Endothelial cell (in vitro differentiated cells): ENCODE measurements at places on chromosomes 4 and X. TPM values are rescaled to one million over a fixed set of nuclear protein-coding genes. Genes with fewer than 3 reads are reported as not detected.

DNA sequence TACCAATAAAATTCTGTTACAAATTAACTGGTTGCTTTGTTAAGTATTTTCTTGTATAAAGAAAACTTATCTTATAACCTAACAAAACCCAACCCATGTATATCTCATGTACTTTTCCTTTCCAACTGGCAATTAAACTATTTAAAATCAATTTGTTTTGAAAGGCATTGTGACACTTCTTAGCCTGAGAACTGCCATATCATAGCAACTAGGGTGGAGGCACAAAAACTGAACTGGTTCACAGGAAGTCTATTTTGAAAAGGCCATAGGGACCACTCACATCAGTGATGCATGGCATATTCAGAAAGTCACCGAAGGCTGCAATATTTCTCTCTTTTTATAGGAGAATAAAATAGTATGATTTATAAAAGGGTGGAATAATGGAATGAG is 40.5 kb upstream of the ARSJ start:
- no peaks in the 10 kb centered on the region for H3K27me3 ChIP-seq
- no peak overlapping the region for H3K27ac ChIP-seq
- H3K36me3 ChIP-seq: no peaks in the 10 kb centered on the region
- H3K4me1 ChIP-seq: no peaks in the 10 kb centered on the region
- H3K4me3 ChIP-seq: no peak overlapping the region

The KLHL4 gene
- 80.9 TPM for total RNA-seq

- H3K4me1 ChIP-seq: no peaks in the 10 kb centered on the region
- no peak overlapping the region for H3K4me3 ChIP-seq
- peaks cover 1% of the 10 kb centered on the region for H3K27me3 ChIP-seq
- H3K27ac ChIP-seq: no peak overlapping the region
These were observed 23.6 kb downstream of the MORC4 start for GRCh38 chrX:106976416-106976815.

The COX7B gene
- total RNA-seq: 155 TPM

GRCh38 chrX:132758759-132759158 is 199.7 kb downstream of the HS6ST2 start:
- no peaks in the 10 kb centered on the region for H3K27me3 ChIP-seq
- DNase-seq: no peak
- no peak overlapping the region for H3K4me3 ChIP-seq

The DOCK11 gene
- total RNA-seq: 10.9 TPM

The MAGEE1 gene
- total RNA-seq: 3.2 TPM
